CD4-positive, alpha-beta T cell treated with Interleukin-4 for 4 hours (primary cell): ENCODE measurements at places on chromosomes 3 and 15.

- DNase-seq, result no peak
Observed at GRCh38 chr3:126944089-126944965, 38.6 kb upstream of the PLXNA1 start.

- DNase-seq, result no peak
Observed at GRCh38 chr3:64743156-64743886, 55.5 kb upstream of the ADAMTS9 start.

GRCh38 chr3:38348903-38349302 is 2.3 kb downstream of the XYLB start:
- DNase-seq, result no peak

GRCh38 chr3:183214277-183214612 is 38.8 kb upstream of the B3GNT5 start:
- no peak for DNase-seq

GRCh38 chr15:48798319-48798718 is 12.6 kb downstream of the CEP152 start:
- no peak for DNase-seq

DNA sequence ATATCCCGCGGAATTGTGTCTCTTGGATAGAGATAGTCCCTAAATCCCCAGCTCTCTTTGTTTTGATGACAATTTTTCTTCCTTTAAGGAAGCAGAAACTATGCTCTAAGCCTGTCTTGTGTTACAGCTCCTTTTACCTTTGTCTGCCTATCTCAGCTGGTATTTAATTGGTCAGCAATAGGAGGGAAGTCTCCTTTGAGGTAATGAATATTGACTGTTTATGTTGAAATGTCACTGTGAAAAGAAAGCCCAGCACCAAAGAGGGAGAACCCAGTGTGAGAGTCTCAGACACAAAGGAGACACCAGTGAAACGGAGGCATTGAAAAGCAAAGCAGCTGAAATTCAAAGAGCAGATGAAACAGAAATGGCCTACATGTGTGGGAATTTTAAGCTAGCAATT is 372.6 kb downstream of the NR2F2 start:
- DNase-seq, result no peak

DNA sequence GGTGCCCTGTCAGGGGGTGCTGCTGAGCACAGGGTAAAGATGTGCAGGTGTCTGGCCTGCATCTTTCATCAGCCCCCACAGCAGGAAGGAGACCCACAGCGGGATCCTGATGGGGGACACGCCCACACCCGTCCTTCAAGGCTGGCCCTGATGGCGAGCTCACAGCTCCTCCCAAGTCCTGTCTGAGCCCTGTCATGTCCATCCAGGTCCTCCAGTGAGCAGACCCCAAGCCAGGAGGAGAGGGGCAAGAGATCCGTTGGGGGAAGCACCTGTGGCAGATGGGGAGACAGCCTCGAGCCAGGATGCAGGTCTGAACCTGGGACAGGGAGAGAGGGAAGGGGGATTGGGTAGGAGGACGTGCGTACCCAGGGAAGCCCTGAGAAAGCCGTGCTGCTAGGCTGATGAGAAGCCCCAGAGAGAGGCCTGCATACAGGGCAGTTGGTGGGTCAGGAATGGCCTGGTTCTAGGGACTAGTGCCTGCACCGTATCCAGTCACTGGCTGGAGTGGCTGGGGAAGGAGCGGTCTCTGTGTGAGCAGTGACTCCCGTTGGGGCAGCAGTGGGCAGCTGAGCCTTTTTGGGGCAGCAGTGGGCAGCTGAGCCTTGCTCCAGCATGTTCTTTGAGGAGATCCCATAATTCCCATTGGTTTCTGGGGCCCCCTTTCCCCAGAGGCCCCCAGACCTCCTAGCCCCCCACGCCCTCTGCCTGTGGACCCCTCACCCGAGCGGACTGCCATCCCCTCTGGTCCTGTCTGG is 133.3 kb upstream of the MEF2A start:
- no peak for DNase-seq

DNA sequence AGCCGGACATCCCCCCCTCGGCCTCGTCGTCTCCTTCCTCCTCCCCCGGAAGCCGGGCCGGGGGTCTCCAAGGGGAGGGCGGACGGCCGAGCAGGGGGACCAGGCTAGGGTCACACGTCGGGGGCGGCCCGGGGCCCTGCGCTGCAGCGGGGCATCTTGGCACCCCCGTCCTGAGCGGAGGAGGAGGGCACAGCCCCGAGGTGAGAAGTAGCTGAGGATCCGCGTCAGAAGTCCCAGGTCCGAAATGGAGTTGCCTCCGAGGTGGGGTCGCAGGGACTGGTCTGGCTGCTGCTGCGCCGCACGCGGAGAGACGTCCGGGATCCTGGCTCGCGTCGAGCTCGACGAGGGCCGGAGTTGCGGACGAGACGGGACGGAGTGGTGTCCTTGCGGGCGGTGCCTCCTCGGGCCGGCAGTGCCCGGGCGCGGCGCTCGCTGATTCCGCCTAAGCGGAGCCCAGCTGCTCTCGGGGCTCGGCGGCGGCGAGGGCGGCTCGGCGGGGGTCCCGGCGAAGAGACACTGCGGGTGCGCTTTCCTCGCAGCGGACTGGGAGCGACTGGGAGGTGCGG is at the start of gene ADCY5:
TSS of gene ADCY5 (minus strand) at position 555 of the 566 bp plus-strand sequence. CDS start at position 10, 545 bp downstream.
- DNase-seq, result no peak

DNA sequence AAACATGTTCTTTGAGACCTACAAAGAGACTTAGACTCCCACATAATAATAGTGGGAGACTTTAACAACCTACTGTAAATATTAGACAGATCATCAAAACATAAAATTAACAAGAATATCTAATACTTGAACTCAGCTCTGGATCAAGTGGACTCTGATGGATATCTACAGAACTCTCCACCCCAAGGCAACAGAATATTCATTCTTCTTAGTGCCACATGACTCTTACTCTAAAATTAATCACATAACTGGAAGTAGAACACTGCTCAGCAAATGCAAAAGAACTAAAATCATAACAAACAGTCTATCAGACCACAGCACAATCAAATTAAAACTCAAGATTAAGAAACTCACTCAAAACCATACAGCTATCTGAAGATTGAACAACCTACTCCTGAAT is 15.9 kb upstream of the PLSCR2 start:
- no peak for DNase-seq

DNA sequence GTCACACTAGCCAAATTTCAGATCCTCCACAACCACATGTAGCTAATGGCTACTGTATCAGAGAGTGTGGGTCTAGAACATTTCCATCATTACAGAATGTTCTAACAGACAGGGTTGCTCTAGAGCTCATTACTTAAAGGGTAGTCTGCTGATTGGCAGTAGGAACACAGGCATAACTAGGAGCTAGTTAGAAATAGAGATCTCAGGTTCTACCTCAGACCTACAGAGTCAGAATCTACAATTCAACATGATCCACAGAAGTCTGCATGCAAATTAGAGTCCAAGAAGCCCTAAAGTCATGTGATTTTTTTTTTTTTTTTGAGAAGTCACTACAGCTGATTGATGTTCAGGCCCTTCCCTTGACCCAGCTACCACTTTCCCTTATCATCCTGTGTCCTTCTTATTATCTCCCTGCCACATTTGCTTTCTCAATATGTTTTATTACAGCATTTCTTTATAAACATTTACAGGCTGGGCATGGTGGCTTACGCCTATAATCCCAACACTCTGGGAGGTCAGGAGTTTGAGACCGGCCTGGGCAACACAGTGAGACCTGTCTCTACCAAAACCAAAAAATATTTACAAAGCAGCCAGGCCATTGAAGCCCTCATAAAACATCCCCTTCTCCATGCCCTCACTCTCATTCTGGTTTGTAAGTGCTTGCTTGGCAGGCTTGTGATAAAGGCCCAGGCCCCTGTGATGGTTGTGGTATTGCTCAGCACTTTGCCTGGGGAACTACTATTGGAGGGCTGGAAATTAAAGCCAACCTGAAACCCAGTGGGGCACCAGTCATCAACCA is 3.8 kb upstream of the ABHD5 start:
- no peak for DNase-seq

GRCh38 chr3:81913886-81914663 is 152.6 kb upstream of the GBE1 start:
- DNase-seq, result no peak

- no peak for DNase-seq
Observed at GRCh38 chr3:188421836-188422540, 268.0 kb downstream of the LPP start.

DNA sequence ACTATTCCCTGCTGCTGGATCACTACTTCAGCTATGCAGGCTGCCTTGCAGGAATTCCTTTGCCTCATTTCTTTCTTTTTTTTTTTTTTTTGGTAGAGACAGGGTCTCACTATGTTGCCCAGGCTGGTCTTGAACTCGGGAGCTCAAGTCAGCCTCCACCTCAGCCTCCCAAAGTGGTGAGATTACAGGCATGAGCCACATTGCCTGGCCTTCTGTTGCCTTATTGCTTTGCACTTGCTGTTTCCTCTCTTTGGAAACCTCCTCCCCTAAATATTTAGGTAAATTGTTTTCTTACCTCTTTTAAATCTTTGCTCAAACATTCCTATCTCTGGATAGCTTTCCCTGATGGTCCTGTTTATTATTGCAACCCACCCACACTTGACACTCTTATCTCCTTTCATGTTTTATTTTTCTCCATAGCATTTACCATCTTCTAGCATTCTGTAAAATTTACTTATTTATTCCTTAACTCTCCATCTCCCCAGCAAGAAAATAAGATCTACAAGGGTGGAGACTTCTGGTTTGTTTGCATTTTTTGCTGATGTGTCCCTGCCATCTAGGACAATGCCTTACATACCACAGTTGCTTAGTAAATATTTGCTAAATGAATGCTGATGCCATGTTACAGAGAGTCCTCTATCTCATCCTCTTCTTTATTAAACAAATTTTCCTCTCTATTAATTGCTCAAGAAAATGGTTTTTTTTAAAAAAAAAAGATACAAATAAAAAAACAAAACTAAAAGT is 134.8 kb downstream of the P2RY1 start:
- DNase-seq, result no peak

DNA sequence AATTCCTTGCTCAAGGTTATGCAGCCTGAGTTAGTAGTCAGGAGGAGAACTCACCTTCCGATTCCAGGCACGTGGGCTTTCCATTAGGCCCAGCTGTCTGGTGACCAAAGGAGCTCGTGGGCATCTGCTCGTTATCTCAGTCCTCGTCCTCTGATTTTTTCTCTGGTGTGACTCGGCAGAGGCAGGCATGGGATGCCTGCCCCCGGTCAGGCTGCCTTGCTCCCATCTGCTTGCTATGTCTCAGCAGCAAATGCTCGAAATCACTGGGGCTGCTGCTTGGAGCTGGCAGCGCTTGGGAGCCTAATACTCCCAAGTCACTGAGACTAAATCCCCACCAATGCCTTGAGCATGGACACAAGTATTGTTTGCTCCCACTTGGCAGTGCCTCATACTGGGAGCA is 84.5 kb upstream of the NMNAT3 start:
- DNase-seq, result no peak

GRCh38 chr3:154131830-154132229 is 10.6 kb downstream of the ARHGEF26 start:
- DNase-seq, result no peak

- DNase-seq, result no peak
Observed at GRCh38 chr3:45496555-45496954, 98.0 kb upstream of the LIMD1 start.

GRCh38 chr15:66558271-66558670 is 7.5 kb downstream of the LCTL start:
- no peak for DNase-seq

DNA sequence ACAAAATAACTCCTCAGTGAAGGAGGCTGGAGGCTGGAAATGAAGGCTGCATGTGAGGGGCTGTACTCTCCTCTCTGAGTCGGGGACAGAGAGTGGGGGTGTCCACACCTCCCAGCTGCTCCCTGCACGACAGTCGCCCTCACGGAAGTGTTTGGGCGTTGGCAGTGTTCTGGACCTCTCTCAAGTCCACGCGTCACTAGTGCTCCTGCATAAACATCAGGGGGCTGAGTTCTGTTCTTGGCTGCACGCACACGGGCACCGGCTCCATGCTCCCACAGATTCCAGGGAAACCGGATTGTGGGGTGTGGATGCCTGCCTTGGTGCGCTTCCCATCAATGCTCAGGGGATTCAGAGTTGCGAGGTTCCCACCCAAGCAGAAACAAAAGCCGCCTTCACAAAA is 7.4 kb downstream of the RASGRF1 start:
- no peak for DNase-seq
